ENCODE measurements at places on chromosomes 2 and 18.

DNA sequence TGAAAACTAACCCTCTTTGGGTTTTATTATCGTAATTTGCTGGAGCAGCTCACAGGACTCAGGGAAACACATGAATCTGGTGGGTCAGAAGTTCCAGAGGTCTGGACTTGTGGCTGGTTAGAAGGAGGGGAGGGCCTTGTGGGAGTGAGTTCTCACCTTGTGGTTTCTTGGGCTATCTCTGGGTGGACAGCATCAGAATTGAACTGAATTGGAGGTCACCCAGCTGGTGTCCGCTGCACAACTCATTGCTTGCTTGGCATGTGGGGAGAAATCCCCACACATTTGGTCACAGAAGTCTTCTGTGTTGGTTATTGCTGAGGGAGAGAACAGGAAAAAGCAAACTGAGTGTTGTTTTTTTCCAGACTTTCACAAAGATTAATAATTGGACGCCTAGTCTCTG is 27.5 kb downstream of the ZNF892 start:
- no peak for DNase-seq

DNA sequence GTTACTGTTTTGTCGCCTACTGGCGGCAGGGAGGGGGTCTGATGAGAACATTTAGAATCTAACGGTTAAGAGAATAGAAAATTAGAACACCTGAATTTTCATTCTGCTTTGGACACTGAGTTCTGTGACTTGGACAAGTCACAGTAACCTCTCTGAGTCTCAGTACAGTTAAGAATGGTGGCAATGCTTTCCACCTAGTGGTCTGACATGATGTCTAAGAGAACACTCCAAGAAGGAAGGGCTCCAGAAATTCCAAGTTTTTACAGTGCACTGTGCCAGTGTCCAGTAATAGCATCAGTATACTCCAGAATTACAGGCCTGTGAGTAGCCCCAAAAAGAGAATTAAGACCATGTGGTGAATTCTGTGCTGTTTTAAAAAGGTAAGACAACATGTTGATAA is 174.1 kb upstream of the ZFP36L2 start:
- no peak for DNase-seq

DNA sequence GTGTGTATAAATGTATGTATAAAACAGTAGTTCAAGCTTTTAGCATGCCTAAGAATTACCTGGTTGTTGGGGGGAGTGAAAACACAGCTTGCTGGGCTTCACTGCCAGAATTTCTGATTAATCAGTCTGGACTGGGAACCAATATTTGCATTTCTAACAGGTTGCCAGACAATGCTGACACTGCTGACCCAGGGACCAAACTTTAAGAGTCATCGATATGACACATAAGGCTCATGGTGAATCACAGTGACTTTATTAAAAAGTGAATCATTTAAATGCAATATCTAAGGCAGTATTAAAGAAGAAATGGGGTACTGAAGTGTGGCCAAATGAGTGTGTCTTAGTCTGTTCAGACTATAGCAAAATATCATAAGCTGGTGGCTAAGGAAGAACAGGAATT is 195.9 kb upstream of the DTNA start:
- DNase-seq = no peak

- DNase-seq = peak; percentile 68
Observed at GRCh38 chr2:172698041-172698863, 37.4 kb upstream of the RAPGEF4 start.

- no peak for DNase-seq
Observed at GRCh38 chr2:148567716-148568115, 76.8 kb upstream of the EPC2 start.

- DNase-seq = no peak
Observed at GRCh38 chr2:20378891-20379519, 28.4 kb upstream of the PUM2 start.

GRCh38 chr2:210288408-210288807 is 26.6 kb downstream of the MYL1 start:
- no peak for DNase-seq

GRCh38 chr2:205763708-205764211 is 81.5 kb downstream of the NRP2 start:
- no peak for DNase-seq

- DNase-seq = no peak
Observed at GRCh38 chr2:25418944-25419677, 77.4 kb upstream of the DNMT3A start.

DNA sequence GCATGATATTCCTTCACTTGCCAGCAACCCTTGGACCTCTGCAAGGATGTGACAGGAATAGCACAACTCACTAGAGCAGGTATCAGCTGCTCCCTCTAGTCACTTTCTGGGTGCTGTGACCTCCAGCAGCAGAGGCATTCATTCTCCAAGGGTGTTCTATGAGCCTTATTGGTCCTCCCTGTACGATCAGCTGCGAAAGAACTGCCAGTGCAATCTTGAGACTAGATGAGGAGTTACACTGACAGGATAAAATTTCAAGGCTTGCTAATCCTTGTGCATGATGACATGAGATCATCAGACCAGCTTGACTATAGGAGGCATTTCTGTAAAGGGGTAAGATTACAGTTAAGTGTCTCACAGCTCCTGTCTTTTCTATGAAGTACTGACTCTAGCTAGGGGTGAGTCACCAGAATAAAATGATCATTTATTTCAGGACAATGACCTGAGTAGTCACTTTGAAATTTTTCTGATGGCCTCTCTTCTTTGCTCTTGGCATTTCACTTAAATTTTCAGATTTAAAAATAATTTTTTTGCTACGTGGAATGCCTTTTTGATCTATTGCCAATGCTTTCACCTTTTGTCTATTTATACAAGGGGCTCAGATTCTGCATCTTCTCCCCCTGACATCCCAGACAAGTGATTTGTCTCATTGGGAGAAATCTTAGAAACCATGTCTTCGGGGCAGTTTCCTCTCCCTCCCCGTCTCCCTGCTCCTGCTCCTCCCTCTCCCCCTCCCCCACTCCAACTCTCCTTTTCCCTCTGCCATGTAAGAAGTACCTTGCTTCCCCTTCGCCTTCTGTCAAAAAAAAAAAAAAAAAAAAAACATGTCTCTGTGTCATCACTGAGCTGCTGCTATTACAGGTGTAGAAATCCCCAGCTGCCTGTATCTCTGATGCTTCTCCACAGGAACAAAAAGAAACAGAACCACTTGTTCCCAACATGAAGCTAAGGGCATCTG is 49.2 kb upstream of the FRZB start:
- DNase-seq = no peak

DNA sequence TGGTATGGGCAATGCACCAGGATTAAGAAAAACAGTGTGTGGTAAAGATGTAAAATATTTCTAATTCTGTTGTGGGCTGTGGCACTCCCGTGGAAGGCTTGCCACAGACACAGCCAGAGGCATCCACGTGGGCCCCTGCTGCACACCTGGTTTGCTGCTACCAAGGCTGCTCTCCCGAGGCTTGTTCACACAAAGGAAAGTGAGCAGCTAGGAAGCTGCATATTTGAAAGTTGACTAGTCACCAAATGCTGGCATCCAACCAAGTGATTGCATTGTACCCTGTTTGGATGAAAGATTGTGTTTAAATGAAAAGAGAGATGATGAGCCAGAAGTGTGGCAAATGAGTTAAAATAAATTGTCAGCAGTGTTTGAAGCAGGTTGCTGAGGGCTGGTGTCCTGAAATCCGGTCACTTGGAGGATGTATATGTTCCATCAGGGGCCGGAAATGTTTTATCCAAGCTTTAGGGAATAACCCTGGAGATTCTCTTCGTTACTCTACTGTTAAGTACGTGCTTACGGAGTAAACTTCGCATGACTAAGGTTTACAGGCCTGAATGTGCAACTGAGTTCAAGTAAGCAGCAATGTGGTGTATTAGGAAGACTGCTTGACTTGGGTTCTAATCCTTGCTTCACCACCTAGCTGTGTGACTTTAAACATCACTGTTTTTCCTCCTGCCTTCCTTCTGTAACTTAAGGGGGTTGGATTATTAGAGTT is 86.1 kb downstream of the MSH2 start:
- no peak for DNase-seq

- no peak for DNase-seq
Observed at GRCh38 chr2:159156834-159157233, 129.7 kb downstream of the WDSUB1 start.

GRCh38 chr18:59874166-59874565 is 25.6 kb upstream of the PMAIP1 start:
- peak; percentile 21 for DNase-seq

- no peak for DNase-seq
Observed at GRCh38 chr2:208253600-208254117, 1.2 kb downstream of the IDH1 start.

DNA sequence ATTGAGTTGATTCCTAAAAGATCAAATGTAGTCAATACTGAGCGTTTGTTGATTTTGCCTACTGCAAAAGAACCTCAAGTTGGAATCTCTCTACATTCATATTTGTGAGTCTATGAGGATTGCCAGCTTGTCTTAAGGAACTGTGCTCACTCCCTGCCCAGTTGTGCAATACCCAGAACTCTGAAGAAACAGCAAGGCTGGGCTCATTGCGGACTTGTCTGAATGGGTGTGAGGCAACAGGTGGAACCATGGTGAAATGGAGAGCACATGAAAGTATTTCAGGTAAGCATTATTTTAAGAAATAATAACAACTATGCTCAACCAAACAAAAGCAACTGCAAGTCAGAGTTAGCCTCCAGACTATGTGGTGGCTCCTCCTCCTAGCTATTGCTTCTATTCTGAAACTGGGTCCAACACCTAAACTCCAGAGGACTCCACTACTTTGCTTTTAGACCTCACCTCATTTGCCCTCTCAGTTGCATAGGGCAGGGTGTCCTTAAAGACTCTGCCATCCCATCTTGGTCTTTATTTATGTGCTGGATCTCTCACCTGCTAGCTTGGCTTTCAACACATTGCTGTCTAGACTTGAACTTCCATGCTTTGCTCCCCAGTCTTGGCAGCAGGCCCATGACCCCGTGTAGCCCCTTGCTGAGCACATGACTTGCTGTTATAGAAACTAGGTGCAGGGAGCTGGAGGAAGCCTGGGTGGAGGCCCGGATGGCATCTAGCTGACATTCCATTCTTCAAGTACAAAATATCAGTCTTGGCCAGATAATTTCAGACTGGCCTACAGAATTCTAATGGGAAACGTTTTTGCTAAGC is 94.8 kb upstream of the ARL5A start:
- DNase-seq = no peak

DNA sequence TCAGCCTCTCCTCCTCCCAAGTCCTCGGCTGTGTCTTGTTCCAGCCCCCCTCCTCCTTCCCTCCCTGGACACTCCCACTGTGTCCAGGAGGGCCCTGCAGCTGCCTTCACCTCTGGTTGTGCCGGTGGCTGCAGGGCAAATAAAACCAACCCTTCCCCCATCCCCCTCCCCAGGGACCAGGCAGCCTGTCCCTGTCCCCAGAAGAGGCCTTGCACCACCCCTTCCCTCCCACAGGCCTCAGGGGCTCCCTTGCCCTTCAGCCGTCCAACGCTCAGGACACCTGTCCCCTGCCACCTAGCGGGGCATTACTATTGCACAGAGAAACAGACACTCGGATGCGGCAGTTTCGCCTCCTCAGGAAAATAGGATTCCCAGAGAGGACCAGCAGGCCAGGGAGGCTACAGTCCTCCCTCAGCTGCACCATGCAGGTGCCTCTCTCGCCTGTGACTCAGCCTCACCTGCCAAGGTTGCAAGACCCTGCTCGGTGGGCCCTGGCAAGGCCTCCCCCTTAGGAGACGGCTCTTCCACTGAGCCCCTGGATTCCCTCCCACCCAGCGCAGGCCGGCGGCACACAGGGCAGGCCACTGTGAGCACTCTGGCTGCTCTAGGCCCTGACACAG is 5.5 kb upstream of the GPC1 start:
- no peak for DNase-seq
